ENCODE measurements at places on chromosomes 5 and 9. TPM values are rescaled to one million over a fixed set of nuclear protein-coding genes. Genes with fewer than 3 reads are reported as not detected.

SLC45A2 gene
- 0.33 TPM for total RNA-seq

GRCh38 chr9:114570742-114571141 is 16.8 kb upstream of the ATP6V1G1 start:
- H3K4me3 ChIP-seq, result no peak overlapping the region
- H3K36me3 ChIP-seq, result no peaks in the 10 kb centered on the region
- H3K27me3 ChIP-seq, result no peaks in the 10 kb centered on the region
- no peak for DNase-seq

SLC6A19 gene
- not detected for total RNA-seq

DNA sequence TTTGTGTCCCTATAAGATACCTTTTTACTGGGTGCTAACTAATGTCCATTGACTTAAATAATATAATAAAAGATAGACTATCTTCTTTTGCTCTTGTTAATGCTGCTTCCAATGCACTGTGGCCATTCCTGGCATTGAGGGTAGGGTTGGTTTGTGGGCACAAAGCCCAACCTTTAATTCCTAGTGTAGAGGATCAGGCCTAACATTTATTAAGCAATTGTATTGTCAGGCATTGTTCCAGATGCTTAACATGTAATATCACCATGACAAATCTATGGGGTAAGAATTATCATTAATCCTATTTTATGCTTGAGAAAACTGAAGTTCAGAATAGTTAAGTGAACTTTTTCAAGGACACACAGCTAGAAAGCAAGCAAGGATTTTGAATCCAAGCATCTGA is 60.4 kb upstream of the GPBP1 start:
- H3K36me3 ChIP-seq, result no peaks in the 10 kb centered on the region
- no peaks in the 10 kb centered on the region for H3K27me3 ChIP-seq
- no peaks in the 10 kb centered on the region for H3K4me1 ChIP-seq

SELENOP gene
- total RNA-seq, result 5.3 TPM

GRCh38 chr5:75168026-75168735 is 68.5 kb downstream of the ANKRD31 start:
- no peaks in the 10 kb centered on the region for H3K36me3 ChIP-seq
- no peak for DNase-seq
- H3K4me1 ChIP-seq, result no peaks in the 10 kb centered on the region
- H3K4me3 ChIP-seq, result no peak overlapping the region

- peaks cover 54% of the 10 kb centered on the region for H3K27me3 ChIP-seq
- DNase-seq, result no peak
- H3K4me1 ChIP-seq, result no peaks in the 10 kb centered on the region
- H3K27ac ChIP-seq, result no peak overlapping the region
- no peak overlapping the region for H3K4me3 ChIP-seq
Observed at GRCh38 chr5:155050384-155051019, 36.9 kb downstream of the KIF4B start.

DNA sequence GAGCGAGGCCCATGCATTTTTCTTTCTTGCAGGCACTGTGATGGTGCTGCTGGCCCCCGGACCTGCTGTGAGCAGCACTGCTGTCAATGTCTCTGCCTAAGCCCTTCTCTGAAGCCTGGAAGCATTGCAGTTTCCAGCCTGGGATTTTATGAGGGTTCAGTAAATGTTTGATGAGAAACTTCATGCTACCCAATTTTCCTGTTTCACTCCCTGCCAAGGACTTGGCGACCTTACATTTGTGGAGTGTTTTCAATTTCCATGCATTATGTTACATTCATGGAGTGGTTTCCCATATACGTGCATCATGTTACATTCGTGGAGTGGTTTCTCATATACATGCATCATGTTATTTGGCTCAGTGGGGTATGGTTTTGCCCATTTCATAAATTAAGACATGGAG is 90.7 kb upstream of the PTCH1 start:
- DNase-seq, result no peak
- no peak overlapping the region for H3K27ac ChIP-seq
- H3K4me3 ChIP-seq, result no peak overlapping the region
- H3K4me1 ChIP-seq, result no peaks in the 10 kb centered on the region
- H3K27me3 ChIP-seq, result peaks cover 86% of the 10 kb centered on the region
- H3K36me3 ChIP-seq, result no peaks in the 10 kb centered on the region

DNA sequence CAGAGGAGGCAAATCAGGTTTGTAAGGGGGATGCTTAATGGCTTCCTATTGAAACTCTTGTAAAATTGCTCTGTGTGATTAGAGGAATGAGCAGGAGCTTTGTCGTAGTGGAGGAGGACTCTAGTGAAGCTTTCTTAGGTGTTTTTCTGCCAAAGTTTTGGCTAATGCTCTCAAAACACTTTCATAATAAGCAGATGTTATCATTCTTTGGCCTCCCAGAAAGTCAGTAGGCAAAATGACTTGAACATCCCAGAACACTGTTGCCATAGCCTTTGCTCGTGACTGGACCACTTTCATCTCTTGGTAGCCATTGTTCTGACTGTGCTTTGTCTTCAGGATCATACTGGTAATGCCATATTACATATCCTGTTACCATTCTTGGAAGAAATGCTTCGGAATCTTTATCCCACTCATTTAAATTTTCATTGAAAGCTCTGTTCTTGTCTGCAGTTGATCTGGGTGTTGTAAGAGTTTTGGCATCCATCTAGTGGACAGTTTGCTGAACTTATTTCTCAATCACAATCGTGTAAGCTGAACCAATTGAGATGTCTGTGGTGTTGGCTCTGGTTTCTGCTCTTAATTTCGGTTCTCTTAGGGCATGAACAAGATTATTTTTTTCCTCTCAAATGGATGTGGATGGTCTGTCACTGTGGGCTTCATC is 187.6 kb downstream of the COMMD10 start:
- no peak for DNase-seq
- H3K27me3 ChIP-seq, result no peaks in the 10 kb centered on the region
- no peaks in the 10 kb centered on the region for H3K36me3 ChIP-seq
- H3K4me1 ChIP-seq, result no peaks in the 10 kb centered on the region
- H3K4me3 ChIP-seq, result no peak overlapping the region

DNA sequence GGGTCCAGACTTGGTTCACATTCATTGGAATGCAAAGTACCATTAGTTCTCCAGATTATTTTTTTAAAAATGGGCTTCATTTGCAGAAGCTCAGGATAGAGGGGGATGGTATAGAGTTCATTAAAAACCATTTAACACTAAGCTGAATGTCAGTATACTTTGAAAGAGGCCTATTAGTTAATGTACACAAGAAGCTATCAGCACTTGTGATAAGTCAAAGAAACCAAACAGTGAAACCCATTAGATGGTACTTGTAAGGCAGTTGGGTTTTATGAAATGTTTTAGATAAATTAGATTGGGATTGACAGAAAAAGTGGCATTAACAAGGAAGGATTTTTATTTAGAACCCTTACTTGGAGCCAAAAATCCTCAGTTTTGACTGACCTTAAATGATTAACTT is 229.2 kb upstream of the MPDZ start:
- no peaks in the 10 kb centered on the region for H3K27me3 ChIP-seq
- H3K27ac ChIP-seq, result no peak overlapping the region
- DNase-seq, result no peak
- H3K36me3 ChIP-seq, result no peaks in the 10 kb centered on the region
- H3K4me1 ChIP-seq, result no peaks in the 10 kb centered on the region

MTREX gene
- total RNA-seq, result 51.7 TPM

DNA sequence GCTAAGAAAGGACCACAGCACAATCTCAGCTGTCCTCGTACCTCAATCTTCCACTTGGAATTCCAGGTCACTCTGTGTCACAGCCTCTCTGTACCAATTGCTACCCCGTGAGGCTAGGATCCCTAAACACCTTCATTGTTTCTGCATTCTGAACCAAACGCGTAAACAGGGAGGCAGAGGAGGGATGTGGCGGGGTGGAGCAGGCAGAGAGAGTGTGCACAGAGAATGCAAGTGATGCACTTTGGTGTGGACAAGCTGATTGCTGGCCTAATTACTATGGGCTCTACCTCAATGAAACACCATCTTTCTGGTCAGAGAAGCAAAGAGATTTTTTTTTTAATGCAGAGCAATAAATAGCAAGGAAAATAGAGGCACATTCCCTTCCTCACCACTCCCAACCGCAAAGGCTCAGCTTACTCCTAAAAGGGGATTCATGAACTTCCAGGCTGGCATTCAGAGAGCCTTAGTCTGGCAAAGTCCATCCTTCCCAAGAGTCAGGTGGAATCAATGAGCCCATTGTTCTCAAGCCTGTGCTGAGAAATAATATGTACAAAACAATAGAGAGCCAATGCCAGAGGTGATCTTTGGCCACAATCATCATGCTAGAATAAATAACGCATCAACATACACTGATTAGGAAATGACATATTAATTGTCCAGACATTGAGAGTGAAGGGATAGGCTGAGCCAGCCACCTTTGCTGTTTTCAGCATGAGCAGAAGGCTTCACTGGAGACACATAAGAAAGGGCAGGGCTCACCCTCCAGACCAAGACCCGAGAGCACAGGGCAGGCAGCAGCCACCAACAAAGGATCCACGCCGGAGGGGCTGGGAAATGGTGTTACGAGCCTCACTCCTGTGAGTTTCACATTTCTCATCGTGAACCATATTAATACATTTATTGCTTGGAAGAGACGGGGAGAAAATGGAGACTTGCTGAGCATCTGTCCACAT is 278.8 kb downstream of the ENC1 start:
- no peak overlapping the region for H3K27ac ChIP-seq
- H3K27me3 ChIP-seq, result no peaks in the 10 kb centered on the region
- H3K4me1 ChIP-seq, result no peaks in the 10 kb centered on the region

DNA sequence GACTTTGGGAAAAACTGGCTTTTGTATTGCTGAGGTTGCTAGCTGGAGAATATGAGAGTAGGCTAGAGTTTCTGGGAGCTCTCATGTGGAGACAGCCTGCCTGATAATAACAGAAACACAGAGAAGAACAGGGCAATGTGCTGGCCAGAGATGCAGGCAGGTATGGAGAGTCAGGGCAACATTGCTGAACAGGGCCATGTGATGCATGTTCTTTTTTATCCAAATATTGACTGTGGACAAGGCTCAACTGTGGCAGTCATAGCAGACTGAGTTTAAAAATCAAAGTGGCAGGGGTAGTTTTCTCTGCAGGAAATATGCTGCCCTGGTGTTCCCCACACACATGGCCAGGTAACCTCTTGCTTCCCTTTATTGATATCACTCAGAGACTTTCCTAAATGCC is 381.1 kb downstream of the RASEF start:
- DNase-seq, result no peak
- H3K4me1 ChIP-seq, result no peaks in the 10 kb centered on the region
- no peaks in the 10 kb centered on the region for H3K36me3 ChIP-seq
- 0 out of 2 replicates have a peak, but pooled peaks cover 8% of the 10 kb centered on the region for H3K27me3 ChIP-seq

HAVCR2 gene
- 0.25 TPM for total RNA-seq

MYO10 gene
- total RNA-seq, result 116 TPM

DNA sequence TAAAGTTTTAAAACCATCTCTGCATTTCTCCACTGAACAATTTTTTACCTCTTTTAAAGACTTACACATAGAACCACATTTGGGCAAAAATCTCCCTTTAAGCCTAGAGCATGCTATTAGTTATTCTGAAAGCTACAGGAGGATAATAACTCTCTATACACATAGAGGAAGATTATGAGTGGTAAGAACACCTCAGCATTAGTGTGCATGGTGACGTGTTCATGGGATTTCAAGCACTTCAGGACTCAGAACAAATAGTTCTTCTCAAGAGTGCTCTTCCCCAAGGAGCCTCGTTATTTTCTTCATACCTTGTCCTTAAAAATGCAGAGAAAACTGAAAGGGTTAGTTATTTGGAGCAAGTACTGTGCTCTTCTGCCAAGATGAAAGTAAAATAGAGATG is 256.9 kb upstream of the TUSC1 start:
- no peak overlapping the region for H3K4me3 ChIP-seq
- no peak overlapping the region for H3K27ac ChIP-seq
- no peaks in the 10 kb centered on the region for H3K27me3 ChIP-seq
- DNase-seq, result no peak
- H3K4me1 ChIP-seq, result no peaks in the 10 kb centered on the region

GRCh38 chr5:115738830-115739229 is 77.6 kb downstream of the CDO1 start:
- peaks cover 36% of the 10 kb centered on the region for H3K27me3 ChIP-seq
- no peaks in the 10 kb centered on the region for H3K4me1 ChIP-seq
- H3K27ac ChIP-seq, result no peak overlapping the region
- no peak for DNase-seq
- no peaks in the 10 kb centered on the region for H3K36me3 ChIP-seq

TNFSF15 gene
- total RNA-seq, result 0.55 TPM
